ENCODE measurements at places on chromosomes 6 and 20. TPM values are rescaled to one million over a fixed set of nuclear protein-coding genes. Genes with fewer than 3 reads are reported as not detected.

The CDYL gene
- total RNA-seq, result 15.6 TPM

The PNLDC1 gene
- 0.20 TPM for total RNA-seq

The DPPA5 gene
- not detected for total RNA-seq

The PRDM13 gene
- not detected for total RNA-seq

The CAPN11 gene
- not detected for total RNA-seq

The WFDC12 gene
- not detected for total RNA-seq

The TNF gene
- not detected for total RNA-seq

The SLC32A1 gene
- not detected for total RNA-seq

The PTPRT gene
- under 0.01 TPM for total RNA-seq

The PREP gene
- 33.2 TPM for total RNA-seq

The GCLC gene
- 45.7 TPM for total RNA-seq

The CPNE5 gene
- 0.20 TPM for total RNA-seq

The VNN1 gene
- not detected for total RNA-seq

The SLC35D3 gene
- not detected for total RNA-seq

The GNMT gene
- 0.13 TPM for total RNA-seq
